NCI-H1930 (cell line): ENCODE measurements at places on chromosomes 2 and 18.

DNA sequence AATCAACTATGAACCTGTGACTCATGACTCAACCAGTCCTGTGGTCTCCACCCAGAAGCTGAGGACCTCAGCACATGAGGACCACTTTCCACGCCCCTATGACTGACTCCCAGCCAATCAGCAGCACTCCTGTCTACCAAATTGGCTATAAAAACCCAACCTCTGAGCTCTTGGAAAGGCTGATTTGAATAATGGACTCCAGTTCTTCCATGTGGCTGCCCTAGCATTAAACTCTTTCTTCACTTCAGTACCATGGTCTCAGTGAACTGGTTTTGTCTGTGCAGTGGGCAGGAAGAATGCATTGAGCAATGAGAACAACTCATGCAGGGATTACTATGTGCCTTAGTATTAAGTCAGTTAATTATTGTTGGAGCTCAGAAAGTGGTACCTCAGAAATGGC, 78.3 kb downstream of the CMPK2 start:
- no peak for DNase-seq

- DNase-seq: no peak
Observed at GRCh38 chr2:38190542-38191218, 114.7 kb upstream of the CYP1B1 start.

GRCh38 chr2:156797832-156798231, 361.7 kb downstream of the GPD2 start:
- no peak for DNase-seq

GRCh38 chr18:21727702-21728101, 12.9 kb upstream of the MIB1 start:
- DNase-seq: no peak

- no peak for DNase-seq
Observed at GRCh38 chr2:157497638-157498314, 53.9 kb upstream of the CYTIP start.

DNA sequence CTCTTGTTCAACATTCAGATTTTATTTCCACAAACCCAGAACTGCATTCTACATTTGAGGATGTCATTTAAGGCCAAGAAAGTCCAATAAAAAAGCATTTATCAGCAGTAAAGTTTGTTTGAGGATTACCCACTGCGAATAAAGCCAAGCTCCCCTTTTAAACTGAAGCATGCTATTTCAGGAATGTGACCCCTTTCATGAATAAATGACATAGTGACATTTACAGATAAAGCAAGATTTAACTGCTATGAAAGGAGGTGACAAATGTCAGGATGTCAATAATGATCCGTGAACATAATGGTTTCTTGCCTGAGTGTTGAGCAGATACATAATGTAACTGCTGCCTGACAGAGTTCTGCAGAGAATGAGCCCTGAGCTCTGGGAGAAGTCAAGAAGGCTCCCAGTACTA, 146.3 kb downstream of the TDRD15 start:
- no peak for DNase-seq

DNA sequence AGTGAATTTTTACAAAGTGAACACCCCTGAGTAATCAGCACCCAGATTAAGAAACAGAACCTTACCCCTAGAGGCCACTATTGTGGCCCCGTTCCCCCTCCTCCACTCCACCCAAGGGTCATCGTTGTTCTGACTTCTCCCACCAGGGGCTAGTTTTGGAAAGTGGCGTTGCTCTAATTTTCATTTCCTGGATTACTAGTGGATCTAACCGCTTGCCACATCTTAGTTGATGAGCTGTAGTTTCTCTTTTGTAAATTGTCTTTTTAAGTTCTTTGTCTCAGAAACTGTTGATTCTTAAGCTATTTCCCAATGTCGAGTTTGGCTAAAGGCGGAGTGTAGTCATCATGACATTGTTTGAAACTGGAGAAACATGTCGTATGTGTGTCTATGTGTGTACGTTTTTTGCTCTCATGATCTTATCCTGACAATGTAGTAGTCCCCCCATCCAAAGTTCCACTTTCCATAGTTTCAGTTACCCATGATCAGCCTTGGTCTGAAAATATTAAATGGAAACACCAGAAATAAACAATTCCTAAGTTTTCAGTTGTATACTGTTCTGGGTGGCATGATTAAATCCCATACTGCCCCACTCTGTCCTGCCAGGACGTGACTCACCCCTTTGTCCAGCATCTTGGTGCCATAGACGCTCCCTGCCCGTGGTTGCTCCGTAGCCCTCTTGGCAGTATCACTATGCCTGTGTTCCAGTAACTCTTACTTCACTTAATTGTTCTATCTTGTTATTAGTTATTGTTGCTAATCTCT, 71.0 kb upstream of the SP3 start:
- DNase-seq: no peak

DNA sequence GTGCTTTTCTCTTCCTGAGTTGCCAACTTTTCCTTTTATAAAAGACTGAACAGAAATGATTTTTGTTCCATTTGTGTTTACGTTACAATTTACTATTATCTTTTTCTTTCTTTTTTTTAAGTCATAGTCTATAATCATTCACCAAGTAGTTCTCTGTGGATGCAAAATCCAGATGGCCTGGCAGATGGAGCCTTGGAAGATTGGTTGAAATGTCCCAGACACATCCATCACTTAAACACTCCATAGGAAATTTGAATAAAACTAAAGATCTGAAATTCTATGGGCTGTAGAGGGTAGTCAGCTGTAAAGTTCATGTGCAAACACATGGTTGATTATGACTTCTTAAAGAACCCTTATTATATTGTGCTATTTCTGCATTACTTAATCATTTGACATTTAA, 164.8 kb upstream of the DOCK10 start:
- no peak for DNase-seq

DNA sequence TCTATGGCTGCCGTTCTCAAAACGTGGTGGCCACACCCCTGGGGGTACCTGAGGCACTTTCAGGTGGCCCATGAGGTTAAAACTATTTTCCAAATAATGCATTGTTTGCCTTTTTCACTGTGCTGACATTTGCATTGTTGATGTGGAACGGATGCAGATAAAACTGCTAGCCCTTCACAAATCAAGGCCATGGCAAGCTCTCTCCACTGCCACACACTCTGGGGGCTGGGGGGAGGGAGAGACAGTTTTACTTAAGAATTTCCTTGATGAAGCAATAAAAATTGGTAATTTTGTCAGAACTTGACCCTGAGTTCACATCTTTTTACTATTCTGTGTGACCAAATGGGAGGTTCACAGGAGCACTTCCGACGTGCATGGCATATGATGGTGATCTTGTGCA, 22.0 kb upstream of the TGIF1 start:
- DNase-seq: no peak

DNA sequence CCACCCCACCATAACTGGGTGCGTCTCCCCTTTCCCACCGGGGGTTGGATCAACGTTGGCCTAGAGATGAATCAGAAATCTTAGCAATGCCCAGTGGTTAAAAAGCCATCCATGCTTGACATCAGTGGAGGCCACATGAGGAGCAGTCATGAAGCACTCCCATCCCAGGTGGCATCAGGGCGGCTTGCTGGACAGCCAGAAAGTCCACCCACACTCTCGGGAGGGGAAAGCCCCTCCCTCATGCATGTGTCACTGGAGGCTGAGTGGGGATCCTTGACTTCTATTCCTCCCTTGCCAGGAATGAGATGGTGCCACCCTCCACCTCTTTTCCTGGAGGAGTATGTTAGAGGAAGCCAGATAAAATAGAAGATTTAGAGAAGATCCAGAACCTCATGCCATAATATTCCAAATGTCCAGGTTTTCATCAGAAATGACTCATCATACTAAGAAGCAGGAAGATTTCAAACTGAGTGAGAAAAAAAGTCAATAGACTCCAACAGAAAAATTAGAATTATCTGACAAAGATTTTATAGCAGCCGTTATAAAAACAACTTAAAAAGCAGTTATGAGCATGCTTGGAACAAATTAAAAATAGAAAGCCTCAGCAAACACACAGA, 507.1 kb upstream of the ID2 start:
- DNase-seq: no peak

DNA sequence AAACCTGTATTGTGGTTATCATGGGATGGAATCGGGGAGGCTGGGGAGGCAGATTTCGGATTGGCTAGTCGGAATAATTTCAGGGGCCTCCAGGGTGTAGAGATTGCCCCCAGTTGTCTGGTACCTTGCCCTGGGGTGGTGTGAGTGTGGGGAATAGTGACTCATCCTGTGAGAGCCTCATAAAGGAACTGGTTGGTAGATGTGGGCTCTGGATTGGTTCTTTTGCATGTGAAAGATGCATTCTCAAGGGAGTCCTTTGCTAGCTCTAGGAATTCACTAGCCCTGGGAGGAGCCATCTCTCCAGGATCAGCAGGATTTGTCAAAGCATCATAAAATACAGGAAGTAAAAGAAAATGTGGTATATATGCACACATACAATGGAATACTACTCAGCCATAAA, 331.6 kb downstream of the SETBP1 start:
- no peak for DNase-seq

GRCh38 chr18:2850816-2851215, 4.0 kb downstream of the EMILIN2 start:
- DNase-seq: no peak

DNA sequence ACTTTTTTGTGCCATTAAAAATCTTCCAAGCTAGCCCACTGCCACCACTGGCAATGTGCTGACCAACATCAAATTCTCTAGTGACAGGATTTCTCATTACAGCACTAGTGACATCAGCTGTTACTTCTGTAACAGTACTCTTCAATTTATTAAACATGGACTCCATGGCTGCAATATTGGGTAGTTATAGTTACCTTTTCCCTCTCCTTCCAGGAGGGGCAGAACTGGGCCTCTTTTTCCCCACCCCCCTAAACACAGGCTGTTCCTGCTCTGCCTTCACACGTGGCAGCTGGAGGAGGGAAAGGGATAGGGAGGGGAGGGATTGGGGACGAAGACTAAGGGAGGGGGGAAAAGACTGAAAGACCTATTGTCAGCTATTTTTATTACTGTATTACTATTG, 38.1 kb downstream of the TRAK2 start:
- DNase-seq: no peak

- DNase-seq: no peak
Observed at GRCh38 chr2:38666556-38666910, 619 bp downstream of the GALM start.

GRCh38 chr2:122019724-122020123, 264.3 kb downstream of the TSN start:
- DNase-seq: no peak

GRCh38 chr2:75466708-75467311, 93.9 kb downstream of the EVA1A start:
- peak; percentile 6 for DNase-seq

DNA sequence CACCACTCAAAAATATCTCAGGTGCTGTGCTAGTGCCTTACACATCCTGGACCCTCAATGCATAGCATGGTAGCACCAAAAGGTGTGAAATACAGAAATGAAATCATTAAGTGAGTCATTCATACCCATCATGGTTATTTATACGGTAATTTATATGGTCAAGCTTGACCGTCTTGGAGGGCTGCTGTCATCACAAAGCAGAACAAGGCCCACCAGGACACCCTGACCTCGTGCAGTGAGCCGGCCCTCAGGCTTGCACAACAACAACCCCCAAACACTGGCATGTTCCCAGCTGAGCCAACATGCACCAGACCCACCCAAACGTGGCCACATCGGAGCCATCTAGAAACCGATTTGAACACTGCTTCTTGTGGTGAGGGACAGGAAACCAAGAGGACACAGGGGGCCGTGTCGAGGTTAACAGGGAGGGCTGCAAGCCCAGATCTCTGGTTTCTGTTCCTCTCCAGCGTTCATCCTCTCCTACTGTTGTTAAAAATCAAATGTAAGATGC, 378.5 kb upstream of the ID2 start:
- no peak for DNase-seq

- DNase-seq: peak; percentile 52
Observed at GRCh38 chr18:65725251-65726050, 25.4 kb upstream of the CDH7 start.

DNA sequence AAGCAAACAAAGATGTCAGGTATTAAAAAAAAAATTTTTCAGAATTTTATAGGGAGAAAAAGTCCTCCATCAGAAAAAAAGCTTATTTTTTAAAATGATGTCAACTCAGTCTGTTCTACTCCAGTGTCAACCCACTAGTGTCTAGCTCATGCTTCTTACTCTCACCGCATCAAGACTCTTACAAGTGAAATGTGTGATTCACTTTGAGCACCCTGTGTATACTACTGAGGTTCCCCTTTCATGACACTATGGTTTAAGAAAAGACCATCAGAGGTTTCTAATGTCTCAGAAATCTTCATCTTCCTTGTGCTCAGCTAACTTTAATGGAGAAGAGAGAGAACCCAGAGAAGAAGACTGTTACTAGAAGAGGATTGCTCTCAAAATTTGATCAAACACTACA, 43.4 kb downstream of the FEZ2 start:
- no peak for DNase-seq

GRCh38 chr18:7808992-7809391, 241.9 kb downstream of the PTPRM start:
- DNase-seq: no peak

DNA sequence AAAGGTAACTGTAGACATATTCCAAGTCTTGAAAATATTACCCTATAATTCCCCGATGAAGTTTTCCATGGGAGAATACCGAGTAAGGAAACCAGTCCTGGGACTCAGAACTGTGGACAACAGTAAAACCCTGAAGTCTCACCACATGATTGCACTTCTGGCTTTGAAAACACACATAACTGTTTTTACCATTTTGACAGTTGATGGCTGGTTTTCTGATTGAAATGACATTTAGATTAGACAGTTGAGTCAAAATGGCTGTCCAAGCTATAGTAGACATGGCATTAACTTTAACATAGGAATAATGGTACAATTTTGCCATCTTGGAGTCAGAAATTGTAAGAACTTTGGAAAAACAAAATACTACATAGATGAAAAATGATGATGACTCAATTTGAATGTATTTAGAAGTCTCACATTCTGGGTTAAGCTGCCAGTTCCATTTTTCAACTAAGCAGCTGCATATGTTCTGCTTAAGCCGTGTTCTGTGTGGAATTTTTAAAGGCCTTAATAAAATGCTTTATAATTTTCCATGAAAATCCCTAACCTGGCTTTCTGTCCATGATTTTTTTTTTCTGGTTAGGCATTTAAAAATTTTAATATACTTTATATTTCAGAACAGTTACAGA, 38.3 kb upstream of the WIPF1 start:
- no peak for DNase-seq
